ENCODE measurements at places on chromosomes 1 and 21.

GRCh38 chr21:28632755-28633408, 359.8 kb downstream of the LTN1 start:
- no peak for DNase-seq

DNA sequence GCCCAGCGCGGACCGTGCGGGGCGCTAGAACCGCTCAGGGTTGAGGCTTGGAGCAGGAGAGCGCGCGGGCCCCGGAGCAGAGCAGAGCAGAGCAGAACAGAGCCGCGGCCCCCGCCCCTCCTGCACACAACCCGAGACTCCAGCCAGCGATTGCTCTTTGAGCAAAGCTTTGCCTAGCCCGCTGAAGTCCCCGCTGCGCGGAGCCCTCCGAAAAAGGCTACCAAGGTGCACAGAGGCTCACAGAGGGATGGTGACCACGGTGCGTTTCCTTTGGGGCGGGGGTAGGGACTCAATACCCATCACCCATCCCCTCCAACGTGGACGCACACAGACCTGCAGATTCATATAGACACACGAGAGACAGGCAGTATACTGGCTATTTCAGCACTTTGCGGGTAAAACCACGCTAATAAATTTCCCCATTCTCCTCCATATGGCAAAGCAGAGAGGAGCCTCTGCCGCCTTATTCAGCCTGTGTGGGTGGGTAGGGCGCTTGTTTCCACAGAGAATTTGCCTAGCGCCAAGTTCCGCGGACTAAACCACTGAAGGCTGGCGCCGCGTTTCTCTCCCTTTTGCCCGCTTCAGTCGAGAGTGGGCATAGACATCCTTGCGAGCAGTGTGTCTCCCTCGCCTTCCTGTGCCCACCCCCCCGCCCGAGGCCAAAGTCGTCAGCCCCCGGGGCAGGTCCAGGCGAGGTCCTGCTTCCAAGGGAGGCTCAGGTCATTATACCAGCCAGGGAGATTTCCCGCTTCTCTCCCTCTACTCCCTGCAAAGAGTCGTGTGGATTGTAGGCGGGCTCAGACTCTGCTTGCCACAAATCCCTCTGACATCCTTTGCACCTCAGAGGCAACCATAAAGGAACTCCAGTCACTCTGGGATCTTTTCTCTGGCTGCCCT, 8.5 kb downstream of the HLX start:
- no peak for DNase-seq

GRCh38 chr1:23810818-23811540, 10.4 kb upstream of the GALE start:
- DNase-seq = peak; percentile 95

GRCh38 chr1:170790651-170791071, 126.7 kb downstream of the PRRX1 start:
- DNase-seq = no peak

- no peak for DNase-seq
These were observed 116.8 kb downstream of the LRRC53 start for GRCh38 chr1:74395571-74395970.

DNA sequence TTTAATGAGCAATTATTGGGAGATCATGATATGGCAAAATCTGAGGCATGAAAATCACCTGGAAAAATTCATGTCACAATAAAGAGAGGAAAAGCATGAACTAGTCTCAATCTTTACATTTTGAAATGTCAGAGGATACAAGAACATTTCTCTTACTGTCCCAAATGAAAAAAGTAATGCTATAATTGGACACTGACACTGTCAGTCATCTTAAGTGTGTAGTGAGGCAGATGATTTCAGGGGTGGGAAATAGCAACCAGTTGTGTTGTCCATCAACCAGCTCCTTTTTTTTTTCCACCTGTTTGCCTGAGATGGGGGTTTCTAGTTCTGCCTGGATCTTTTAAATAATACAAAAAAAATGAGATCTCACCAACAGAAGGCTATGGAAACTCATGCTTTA, 646.2 kb downstream of the KCNT2 start:
- DNase-seq = no peak

DNA sequence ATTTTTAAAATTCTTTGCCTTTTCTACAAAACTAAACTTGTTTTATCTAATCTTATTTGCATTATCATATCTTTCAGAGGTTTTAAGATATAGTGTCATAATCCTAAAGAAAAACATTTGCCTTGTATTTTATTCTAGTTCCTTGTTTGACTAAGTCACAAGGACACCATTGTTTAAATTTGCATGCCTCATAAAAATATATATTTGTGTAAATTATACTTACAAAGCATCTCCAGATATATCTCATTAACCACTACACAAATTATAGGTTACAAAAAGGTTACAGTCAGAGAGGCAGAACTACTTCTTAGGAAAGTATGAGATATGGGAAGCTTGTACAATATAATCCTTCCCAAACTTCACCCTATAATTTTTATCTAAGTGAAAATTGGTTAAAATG, 4.2 kb upstream of the RGS13 start:
- no peak for DNase-seq

GRCh38 chr1:63730211-63730610, 43.6 kb upstream of the ROR1 start:
- no peak for DNase-seq

DNA sequence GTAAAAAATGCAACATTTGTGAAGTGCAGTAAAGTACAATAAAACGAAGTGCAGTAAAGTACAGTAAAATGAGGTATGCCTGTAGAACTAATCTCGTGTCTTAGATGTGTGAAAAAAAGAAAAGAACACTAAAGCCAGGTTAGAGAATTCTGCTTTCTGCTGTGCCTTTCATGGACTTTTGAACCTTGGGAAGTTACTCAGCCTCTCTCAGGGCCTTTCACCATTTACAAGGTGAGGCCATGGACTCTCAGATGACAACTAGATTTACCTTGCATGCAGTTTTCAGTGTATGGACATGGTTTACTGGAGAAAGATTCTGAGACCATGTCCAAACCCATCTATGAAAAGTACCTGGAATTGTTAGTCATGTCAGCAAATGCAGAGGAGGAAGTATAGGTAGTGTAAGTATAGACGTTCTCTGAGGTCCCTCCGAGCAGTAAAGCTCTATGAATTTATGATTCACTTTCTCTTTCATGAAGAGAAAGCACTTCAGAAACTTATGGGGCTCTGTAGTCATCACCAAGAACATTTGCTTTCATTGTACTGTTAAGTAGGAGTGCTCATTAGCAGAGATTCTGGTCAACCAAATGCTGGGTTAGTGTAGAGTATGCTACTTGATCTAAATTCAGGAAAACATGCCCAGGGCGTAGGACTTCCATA, 143.1 kb downstream of the CACNA1E start:
- DNase-seq = no peak

GRCh38 chr1:45769261-45769932, 18.9 kb upstream of the IPP start:
- no peak for DNase-seq

- DNase-seq = no peak
These were observed 213.7 kb upstream of the TMPRSS15 start for GRCh38 chr21:18617291-18617690.

- no peak for DNase-seq
These were observed 176.2 kb upstream of the RAB4A start for GRCh38 chr1:229094476-229095311.

DNA sequence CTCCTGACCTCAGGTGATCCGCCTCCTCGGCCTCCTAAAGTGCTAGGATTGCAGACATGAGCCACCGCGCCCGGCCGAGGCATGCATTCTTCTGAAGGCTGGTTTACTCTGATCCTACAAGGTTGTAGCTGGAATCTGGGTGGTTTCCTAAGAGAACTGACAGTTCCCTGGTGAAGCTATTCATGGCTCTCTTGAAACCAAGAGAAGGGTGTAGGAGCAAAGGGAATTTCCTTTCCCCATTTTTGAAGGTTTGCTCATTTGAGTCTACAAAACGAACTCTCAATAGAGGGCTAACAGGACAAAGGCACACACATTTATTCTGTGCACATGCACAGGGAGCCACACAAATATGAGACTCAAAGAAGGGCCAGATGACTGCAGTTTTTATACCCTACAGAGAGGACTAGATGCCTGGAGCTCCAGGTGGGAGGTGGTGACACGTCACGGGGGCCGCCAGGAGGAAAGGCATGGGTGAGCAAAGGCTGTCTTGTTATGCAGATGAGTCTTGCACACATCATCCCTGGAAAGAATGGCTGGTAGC, 49.5 kb upstream of the ERRFI1 start:
- no peak for DNase-seq

- DNase-seq = no peak
These were observed 7.1 kb upstream of the ZNF697 start for GRCh38 chr1:119655154-119655553.

DNA sequence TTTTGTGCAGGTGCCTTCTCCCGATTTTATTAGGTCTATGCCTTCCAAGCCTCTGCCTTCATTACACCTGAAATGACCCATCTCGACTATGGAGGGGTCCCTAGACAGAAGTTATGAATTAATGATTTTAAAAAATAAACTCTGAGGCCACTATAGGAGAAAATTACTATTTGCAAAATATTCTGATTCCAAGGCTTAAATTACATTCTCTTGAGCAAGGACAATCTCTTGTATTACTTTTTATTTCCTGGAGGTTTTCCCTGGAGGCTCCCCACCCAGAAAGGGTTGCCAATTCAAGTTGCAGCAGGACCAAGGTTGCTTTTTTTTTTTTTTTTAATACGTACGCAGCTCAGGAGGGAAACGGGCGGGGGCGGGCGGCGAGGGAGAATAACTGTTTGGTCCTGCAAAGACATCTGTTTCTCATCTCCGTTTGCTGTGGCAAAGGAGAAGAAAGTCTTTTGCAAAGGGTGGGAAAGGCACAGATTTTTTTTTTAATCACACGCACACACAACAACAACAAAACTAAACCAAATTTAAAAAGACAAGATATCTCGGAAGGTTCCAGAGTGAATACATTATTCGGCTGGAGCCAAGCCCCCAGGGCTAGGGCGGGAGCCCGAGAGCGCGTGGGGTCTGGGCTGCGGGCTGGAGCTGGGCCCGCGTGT, 618 bp upstream of the SERTAD4 start:
- no peak for DNase-seq

GRCh38 chr1:93715529-93716126, 34.0 kb upstream of the BCAR3 start:
- no peak for DNase-seq

DNA sequence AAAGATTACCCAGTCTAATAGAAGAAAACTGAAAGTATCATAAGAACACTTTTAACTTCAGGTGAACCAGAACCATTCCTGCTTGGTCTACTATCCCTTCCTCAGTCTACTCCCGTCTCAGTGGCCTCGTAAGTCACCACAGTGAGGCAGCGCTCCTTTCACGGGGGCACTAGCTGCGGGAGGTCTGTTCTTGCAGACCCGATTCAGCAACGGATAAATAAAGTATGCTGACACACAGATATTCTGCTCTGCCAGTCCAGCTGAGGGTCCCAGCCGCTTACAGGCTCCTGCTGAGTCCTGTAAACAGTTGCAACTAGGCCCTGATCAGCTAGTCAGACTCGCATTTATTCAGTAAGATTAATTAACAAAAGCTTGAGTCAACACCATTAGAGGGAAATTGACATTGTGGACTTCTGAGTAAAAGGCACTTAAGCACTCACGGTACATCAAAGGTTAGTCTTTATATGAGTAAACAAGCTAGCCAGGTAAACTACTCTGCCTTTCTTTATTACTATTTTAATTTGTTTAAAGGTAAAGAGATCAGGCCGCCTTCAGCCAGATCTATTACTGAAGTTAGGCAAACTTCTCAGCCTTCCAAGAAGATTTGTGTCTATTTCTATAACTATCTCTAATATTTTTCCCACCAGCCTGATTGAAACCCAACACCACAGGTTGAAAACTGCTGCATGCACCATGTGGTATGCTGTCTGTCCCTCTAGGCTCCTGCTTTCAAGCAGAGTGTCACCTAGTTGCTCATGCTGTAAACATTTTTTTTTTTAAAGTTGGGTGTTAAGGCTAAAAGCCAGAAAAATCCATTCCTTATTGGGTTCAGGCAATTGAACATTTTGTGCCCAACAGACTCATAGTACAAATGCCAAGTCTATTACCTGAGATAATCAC, 87.7 kb downstream of the INTS7 start:
- DNase-seq = no peak

DNA sequence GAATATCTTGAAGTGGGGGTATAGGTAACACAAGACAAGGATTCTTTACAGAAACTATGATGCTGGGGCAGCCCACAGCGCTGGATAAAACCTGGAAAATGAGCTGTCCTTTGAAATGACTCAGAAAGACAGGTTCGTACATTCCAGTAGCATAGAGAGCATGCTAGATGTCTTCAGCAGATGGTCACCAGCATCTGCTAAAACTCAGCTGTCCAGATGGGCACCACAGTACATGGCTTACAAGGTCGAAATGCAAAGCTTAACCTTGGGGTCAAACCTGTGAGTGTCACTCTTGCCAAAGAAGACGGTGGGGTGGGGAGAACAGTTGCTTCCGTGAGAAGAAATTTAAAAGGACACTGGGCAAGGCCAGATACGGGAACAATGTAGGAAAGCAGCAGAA, 41.3 kb upstream of the TRIM45 start:
- no peak for DNase-seq

DNA sequence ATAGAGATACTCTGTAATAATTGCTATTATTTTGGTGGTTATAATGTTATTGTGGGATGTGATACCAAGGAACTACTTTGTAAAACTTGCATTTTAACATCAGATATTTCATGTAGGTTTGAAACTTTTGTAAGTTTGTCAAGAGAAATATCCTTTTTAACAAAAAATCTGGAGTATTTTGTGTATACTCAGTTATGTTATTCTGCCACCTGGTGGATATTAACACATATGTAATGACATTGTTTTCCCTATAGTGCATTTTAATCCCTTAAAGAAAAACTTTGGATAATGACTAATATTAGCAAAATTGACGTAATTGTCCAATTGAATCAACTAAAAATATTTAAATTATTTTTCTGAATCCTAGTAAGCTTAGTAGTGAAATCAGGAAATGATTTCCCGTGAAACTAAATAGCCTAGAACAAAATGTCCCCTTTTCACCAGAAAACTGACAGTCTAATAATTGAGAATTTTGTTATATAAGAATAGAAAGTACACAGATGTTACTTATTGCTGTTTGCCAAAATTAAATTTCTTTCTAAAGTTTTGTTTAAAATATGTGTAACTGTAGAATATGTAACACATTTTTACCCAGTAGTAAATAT, 39.6 kb downstream of the KCTD3 start:
- no peak for DNase-seq

DNA sequence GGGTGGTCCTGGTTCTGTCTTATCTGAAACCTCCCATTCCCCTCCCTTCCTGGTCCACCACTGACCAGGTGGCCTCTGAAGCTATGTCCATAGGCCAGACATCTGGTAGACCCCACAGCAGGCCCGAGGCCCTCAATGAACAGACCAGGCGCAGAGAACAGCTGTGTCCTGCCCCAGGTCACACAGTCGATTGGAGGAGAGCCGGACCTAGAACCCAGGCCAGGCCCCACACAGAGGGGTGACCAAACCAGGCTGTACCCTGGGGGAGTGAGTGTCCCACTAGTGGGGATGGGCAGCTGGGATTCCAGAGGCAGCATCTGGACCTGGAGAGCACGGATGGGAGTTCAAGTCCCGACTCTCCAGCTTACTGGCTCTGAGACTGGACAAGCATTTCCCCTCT, 29.2 kb downstream of the RNU1-1 start:
- no peak for DNase-seq

GRCh38 chr21:42991992-42992740, 17.8 kb downstream of the PKNOX1 start:
- DNase-seq = peak; percentile 63

All from HL-60 (cell line).